ENCODE measurements at places on chromosomes 16 and 17.

DNA sequence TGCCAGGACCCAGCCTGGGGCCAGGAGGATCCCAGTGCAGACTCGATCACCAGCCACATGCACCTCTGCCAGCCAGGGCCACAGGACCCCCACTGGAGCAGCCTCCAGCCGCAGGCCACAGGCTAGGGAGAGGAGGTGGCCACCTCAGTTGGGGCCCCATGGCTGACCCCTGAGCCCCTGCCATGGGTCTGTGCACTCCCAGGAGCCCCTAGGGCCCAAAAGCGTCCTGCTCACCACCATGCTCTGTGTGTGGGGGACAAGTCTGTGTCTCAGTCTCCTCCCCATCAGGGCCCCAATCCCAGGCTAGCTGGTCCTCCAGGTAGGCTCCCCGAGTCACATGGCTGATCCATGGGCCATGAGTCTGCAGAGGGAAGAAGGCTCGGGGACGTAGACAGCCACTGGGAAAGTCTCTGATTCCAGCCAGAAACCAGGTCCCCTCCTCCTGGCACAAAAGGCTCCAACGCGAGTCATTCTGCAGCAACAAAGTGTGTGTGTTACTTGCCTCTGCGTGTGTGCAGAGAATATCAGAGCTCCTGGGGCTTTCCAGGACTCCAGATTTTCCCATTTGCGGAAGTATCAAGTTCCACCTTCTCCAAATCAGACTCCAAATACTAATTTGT lies 6.1 kb upstream of the PRSS8 start:
- no peak for DNase-seq

DNA sequence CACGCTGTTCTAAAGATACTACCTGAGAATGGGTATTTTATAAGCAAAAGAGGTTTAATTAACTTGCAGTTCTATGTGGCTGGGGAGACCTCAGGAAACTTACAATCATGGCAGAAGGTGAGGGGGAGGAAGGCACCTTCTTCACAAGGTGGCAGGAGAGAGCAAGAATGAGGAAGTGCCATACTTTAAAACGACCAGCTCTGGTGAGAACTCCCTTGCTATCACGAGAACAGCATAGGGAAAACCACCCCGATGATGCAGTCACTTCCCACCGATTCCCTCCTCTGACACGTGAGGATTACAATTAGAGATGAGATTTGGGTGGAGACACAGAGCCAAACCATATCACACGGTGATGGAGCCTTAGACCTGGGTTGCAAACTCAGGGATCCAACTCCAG lies 317.5 kb upstream of the EEF2KMT start:
- no peak for DNase-seq

DNA sequence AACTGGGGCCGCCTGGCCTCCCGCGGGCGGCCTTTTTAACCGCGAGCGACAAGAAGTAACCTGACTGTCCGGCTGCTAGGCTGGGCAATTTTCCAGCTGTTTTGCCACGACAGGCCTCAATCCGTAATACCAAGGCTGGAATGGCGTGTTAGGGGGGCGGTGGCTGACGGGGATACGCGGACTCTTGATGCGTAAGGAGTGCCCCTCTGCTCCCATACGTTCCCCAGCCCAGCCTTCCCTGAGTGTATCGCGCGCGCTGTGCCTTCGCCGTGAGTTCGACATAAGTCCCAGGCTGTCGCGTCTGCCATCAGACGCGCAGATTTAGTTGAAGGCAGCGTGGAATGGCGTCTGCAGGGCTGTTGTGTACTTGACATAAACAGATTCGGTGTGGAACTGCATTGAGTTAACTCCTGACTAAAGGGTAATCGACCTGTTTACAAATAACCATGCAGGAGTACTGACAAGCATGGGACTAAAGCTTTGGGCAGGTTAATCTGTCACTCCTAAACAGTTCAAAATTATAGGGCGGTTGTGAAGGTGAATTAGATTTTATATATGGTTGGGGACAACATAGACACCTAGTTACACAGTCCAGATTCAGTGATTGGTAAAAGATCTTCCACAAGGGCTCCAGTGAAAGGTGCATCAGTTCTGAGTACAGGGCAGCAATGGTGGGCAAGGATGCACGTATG lies 16.6 kb upstream of the ERN1 start:
- DNase-seq: no peak

- DNase-seq: no peak
Observed at GRCh38 chr16:56389554-56389953, 35.8 kb downstream of the AMFR start.

DNA sequence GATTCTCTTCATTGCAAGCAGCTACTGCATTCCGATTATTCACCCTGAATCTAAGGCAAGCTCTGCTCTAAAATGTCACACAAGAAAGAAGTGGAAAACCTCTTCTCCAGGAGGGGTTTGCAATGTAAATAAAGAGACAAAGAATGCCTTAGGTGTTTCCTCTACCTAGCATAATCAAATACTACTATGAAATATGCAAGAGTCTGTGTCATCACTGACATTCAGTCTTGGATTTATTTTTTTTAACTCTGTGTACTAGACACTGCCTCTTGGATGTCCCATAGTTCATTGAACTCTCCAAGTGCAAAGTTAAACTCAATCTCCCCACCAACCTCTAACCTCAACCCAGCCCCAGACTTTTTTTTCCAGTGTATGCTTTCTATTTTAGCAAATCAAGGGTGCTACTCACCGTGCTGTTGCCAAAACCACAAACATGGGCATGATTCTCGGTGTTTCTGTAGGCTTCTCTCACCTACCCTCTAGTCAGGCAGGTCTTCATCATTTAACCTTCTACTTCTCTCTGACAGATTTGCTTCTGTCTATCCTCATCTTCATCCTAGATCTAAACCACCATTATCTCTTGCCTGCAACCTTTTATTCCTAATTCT lies 329.1 kb downstream of the CDH13 start:
- DNase-seq: no peak

DNA sequence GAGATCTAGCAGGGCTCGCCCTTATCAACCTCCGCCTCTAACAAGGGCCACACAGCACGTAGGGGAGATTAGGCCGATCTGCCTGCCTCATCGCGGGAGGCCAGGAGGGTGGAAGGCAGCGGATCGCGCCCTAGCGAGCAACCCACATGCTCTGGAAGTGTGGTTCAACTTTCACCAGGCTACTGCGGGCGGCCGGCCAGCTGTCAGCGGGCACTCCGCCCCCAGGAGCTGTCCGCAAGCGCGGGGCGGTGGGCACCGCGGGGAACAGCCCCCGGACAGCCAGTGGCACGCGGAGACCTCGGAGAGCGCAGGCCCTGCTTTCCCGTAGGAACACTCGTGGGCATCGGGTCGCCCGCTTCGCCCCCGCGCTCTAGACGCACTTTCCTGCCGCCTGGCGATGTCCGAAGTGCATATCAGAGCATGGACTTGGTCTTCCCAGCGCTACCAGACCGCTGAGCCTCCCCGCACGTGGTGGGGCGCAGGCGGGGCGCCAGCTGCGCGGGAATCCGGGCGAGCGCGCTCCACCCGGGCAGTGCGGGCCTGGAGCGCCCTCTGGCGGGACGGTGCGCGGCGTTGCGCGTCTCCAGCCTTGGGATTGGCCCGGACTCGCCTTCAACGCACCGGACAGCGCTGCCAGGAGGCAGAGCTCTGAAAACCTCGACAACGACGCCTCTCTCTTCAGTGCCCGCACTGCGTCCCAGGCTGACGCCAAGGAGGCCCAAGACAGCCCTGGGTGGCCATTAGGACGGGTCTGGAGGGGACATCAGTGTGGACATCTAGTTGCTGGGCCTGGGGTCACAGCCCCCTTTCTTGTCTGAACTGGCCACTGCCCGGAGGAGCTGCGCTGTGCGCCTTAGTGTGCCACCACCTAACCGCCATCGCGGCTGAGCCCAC lies 3.6 kb upstream of the ZNHIT3 start:
- DNase-seq: peak; percentile 82

DNA sequence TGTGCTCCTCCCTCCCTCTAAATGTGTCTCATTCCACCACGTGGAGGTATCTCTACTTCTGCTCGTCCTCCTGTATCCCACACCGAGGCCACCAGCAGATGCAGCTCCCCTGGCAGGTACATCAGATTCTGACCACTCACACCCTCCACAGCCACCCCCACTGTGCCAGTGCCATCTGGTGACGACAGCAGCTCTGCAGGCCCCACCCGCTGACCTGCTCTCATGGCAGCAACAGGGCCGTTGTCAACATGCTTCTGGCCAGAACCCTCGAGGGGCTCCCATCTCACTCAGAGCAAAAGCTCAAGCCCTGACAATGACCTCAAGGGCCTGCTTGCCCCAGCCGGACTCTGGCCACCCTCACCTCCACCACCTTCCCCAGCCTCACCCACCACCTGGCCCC lies 93.4 kb downstream of the AMFR start:
- no peak for DNase-seq

- DNase-seq: no peak
Observed at GRCh38 chr17:21223086-21223485, 9.1 kb upstream of the TMEM11 start.

GRCh38 chr16:75251280-75252048 lies at the start of gene BCAR1:
BCAR1 (minus strand) TSS chr16:75251624; CDS start chr16:75251482, 142 bp downstream.
- DNase-seq: no peak

DNA sequence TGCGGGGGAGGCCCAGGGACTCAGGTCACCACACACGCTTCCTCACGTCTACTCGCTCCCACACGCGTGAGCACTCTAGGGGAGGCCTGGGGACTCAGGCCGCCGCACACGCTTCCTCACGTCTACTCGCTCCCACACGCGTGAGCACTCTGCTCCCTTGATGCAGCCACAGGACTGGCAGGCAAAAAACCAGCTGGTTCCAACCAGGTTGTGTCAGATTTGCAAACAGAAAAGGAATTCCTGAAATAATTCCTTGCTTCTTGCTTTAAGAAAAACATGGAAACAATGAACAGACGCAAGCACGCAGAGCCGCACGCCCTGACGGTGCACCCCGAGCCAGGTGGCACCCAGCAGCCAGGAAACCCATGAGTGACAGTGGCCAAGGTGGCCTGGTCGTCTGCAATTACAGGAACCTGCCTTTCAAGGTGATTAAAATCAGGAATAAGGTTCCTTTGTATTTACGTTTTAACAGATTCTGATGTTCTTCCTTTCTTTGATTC lies 37.9 kb downstream of the LMF1 start:
- no peak for DNase-seq

DNA sequence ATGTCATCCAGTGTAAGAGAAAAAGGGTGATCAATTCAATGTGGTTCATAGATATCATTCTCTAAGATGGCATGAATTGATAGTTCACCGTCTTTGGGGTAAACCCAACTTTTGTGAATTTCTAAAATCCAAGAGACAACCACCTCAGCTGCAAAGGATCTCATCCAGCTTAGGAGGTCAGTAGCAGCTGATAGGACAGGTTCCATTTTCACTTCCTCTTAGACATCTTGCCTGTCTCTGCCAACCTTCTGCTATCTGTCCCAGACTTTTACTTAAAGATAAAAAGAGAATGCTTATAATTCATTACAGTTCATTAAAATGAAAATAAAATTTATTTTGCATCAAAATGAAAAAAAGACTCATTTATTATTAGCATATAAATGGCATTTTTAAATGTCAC lies 468.2 kb downstream of the XYLT1 start:
- no peak for DNase-seq

DNA sequence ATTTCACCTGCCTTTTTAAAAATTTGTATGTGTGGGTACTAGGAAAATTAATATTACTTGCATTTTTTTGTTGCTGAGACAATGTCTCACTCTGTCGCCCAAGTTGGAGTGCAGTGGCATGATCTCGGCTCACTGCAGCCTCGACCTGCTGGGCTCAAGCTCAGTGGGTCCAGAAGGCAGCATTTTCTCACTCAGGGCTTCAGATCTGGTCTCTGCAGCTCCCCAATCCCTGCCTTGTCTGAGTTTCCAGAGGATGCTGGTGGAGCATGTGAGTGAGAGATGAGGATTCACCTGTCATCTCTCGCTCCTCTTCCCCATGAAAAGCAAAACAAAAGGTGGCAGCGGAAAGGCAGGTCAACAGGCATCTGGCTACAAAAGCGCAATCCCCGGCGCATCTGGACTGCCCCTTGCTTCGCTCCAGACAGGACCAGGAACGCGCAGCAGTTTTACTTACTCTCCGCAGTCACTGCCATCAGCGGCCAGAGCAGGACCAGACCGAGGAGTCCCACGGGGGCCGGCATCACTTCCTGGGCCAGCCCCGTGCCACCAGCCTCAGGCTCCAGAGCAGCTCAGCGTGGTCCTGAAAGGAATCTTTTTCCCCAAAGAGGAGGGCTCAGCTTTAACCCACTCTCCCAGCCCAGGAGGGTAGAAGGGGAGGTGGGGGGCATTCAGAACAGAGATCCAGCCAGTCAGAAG lies 59.9 kb downstream of the LITAF start:
- no peak for DNase-seq

- no peak for DNase-seq
Observed at GRCh38 chr16:88319116-88319965, 63.4 kb upstream of the ZNF469 start.

DNA sequence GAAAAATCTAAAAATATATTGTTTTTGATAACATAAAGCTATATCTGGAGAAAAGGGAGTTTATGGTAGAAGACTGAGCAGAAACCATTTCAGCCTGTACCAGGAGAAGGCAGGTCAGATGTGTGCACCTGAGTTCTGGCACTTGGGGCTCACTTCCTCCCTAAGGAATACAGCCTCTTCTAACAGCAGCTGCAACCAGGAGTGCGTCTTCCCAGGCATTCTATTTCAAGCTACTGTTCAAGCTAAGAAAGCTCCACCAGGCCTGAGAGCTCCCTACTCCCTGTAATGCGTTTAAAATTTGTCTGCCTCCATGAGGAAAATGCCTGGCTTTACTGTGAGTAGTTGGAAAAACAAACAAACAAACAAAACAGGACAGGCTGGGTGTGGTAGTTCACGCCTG lies 96.1 kb downstream of the ZNF778 start:
- no peak for DNase-seq

DNA sequence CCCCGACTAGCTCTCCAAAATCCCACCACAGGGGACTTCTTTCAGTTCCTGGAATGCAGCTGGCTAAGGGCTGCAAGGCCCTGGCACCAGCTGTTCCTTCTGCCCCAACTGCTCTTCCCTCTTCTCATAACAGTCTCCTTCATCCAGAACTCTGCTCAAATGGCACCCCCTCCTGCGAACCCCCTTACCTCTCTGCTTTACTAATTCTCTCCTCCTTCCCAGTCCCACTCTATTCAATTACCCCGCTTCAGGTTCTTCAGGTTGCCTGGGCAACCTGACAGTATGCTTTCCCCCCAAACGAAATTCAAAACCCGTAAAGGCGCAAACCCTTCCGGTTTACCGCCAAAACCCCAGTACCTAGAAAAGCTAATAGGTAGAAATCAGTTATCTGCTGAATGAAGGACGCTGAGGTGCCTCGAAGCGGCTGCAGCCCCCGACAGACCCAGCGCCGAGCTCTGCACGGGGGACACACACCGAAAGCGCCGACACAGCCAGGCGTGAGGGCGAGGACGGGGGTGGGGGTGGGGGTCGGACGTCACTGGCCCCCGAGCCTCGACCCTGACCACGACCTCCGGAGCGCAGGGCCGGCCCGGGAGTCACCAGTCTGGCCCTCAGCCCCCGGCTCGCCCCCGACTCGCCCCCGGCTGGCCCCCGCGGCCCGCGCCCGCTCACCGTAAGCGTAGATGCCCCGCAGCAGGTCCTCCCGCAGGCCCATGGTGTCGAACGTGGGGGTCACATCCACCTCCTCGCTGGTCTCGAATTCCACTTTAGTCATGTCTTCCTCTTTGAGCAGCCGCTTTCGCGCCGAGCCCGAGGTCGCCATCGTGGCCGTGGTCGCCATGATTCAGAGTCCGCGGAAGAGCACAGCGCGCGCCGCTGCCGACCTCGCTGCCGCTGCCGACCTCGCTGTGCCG lies 550 bp downstream of the EIF4A3 start:
- DNase-seq: no peak

All from omental fat pad (tissue), 4 donors.